ENCODE measurements at places on chromosomes 1 and 21.

DNA sequence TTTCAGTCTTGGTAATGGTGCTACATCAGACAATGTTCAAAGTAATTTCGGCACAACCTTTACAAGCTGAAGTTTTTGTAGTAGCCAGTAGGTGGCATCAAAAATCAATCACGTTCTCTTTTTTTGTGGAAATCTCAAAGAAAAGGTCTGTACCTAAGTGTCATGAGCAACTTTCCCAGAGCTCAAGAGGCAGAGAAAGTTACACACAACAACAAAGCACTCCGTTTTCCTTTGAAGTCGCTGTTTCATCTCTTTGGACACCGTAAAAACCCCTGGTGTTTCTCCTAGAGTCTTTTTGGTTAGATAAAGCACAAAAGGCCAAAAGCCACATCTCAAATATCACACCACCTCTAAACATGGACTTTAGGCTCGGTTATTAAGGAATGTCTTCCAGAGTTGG, 131.6 kb downstream of the LHX8 start:
- DNase-seq: peak; percentile 55

- DNase-seq: no peak
Observed at GRCh38 chr1:55217226-55217986, 2.2 kb upstream of the USP24 start.

- peak; percentile 28 for DNase-seq
Observed at GRCh38 chr1:59433440-59433813, 136.5 kb downstream of the FGGY start.

DNA sequence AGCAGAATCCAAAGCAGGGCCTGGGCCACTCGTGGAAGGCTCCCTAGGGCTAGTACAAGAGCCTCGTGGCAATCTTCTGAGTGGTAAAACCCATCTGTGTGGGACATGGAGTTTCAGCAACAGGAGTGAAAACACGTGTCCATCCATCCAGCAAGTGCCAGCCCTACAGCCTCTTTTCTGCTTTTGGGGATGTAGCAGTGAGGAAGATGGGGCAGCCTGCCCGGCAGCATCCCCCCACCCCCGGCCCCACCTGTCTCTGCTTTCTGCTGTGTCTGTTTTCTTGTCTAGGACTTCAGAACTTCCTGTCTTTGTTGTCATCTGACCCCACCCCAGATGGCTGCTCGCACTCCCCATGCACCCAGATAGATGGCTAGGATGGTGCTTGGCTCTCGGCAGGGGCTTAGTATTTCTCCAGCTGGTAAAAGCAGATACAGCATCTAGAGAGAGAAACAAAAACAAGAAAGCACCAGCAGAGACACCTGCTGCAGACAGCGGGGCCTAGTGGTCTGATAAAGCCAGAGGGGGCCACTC, 1.5 kb downstream of the CPTP start:
- no peak for DNase-seq

GRCh38 chr1:109959974-109960744, 24.4 kb upstream of the AHCYL1 start:
- DNase-seq: no peak

DNA sequence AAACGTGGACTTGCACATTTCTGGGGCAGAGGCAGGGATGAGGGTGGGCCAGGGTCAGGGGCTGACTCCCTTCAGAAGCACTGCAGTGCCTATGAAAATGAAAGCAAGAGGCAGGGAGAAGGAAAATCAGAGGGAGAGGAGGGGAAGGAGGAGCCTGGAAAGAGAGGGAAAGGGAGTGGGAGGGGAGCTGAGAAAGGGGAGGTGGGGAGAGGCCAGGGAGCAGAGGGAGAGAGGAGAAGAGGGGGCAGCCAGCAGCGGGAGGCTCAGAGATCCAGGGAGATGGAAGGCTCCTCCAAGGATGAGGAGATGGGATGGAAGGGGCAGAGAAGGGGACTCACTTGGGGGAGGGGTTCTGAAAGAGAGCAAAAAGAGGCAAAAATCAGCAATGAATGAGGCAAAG, 96.3 kb upstream of the KLHDC7A start:
- DNase-seq: no peak

GRCh38 chr1:33088119-33088906, 7.4 kb downstream of the AZIN2 start:
- DNase-seq: no peak

DNA sequence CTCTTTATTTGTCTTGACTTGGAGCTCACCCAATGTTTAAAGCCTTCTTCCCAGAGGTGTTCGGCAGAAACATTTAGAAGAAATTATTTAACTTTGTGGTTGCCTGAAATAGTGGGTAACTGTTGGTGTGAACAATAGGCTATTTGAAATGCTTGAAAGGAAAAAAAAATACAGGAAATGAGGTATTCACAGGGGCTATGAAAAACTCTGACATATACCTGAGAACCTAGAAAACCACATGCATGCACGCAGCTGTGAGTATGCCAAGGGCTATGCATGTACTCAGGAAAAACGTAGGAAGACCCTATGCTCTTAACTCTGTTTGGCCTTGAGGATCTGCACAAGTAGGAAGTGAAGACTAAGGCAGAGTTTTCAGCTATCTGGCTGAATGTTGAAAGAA, 16.4 kb upstream of the RNF186 start:
- DNase-seq: no peak

DNA sequence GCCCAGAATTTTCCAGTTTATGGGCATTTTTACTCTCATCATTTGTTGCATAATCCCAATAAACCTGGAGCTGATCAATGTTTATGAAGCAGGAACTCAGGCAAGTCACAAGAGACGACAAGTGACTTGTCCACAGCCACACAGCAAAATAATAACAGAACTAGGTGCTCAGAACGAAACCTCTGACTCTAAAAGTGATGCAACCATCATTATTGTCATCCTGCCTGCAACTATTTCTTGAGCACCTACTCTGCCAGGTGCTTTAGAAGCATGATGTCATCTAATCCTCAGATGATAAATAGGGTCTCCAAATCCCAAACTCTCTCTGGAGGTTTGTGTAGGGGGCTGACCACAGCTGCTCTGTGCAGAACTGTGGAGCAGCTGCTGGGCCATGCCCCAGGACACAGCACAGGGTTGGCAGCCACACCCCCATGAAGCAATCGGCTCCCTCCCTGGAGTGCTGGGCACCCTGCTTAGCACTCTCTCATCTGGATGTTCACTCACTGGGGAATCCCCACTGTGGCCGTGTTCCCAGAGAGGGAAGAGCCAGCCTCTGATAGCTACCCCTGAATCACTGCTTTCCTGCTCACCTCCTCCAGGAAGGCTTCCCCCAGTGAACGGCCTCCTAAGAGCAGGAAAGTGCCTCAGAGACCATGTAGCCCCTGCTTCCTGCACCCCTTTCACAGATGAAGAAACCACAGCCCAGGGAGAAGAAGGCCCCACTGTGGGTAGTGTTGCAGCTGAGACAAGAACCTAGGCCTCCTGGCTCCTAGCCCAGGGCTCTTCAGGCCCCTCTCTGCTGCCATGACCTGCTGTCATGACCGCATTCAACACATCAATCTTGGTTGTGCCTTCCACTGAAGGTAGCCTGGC, 2.1 kb downstream of the TTC22 start:
- no peak for DNase-seq

- DNase-seq: no peak
Observed at GRCh38 chr1:117007719-117008013, 6.1 kb downstream of the CD101 start.

DNA sequence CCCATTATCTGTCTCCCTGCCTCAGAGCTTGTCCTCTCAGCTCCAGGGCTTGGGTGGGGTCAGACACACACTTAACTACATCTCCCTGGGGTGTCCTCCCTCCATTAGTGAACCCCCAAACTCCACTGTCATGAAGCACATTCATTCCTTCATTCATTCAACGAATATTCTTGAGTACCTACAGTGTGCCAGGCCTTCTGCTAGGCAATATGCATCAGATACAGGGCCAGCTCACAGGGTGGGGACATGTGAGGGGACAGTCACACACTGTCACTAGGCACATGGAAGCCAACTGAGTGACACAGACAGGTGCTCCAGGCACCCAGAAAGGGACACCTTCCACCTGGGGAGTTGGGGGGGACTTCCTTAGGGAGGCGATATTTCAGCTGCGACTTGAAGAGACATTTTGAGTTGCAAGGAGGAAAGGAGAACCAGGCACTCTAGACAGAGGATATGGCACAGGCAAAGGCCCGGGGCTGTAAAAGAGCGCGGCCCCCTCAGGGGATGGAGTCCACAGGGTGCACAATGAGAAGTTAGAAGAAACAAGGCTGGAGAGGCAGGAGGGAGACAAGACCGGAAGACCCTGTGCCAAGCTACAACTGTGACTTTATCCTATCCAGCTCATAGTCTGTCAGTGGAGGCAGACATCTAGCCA, 8.7 kb upstream of the S100A8 start:
- DNase-seq: no peak

DNA sequence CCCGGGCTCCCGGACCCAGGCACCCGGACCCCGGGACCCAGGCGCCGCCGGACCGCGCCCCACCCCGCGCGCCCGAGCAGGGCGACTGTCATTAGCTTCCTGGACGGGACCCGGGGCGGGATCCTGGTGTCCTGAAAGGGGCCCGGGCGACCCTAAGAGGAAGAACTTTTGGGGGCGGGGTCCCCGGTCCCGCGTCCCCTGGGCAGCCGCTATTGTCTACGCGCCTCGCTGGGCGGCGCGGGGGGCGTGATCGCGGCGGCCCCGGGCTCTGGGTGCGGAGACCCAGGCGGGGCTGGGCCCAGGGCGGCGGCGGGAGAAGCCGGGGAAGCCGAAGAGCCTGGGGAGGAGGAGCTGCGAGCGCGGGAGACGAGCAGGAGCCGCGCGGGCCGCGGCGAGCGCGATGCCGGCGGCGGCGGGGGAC, 465 bp downstream of the HUNK start:
- no peak for DNase-seq

DNA sequence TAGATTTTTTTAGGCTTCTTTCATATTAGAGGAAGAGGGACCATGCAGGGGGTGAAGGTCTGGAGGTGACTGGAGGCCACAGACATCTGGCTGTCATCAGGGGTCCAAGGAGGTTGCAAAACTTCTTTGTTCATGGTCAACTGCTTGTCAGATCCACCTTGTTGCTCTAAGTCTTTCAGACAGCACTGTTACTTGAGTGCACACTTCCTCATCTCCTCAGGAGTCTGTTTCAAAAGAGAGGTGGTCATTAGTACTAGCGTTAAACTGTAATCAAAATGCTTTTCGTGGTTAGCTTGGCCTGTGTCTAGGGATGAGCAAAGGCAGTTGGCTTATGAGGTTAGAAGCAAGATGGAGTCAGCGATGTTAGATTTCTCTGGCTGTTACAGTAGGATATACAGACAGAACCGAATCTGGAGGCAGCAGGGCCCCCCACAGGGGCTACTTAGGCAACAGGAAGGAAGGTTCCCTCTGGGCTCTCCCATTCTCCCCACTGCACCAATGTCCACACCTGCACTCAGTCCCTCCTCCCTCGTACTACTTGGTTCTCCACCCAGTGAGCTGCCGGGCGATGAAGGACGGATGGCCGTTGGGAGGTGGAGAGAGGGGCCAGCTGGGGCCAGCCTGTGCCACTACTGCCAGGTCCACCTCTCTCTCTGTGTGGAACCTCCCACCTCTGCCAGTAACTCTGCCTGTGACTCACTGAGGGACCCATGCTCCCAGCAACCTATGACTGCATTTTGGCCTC, 57.2 kb downstream of the TOR1AIP2 start:
- no peak for DNase-seq

DNA sequence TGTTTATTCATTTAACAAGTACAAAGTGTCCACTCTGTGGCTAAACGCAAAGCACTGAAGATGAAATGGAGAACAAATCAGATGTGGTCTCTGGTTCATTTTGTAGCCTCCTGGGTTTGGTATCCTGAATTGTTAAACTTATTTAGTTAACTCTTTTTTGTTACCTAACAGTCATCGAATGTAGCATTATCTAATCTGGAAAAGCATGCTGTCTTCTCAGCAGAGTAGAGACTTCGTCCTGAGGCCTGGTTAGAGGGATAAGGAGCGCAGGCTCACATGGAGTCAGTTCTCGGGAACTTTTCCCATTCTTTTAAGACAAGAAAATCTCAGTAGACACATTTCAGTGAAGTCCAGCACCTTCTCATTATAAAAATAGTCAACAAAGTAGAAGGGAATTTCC, 33.1 kb upstream of the SH3D21 start:
- DNase-seq: no peak

- no peak for DNase-seq
Observed at GRCh38 chr1:116991171-116991845, 10.3 kb upstream of the CD101 start.

DNA sequence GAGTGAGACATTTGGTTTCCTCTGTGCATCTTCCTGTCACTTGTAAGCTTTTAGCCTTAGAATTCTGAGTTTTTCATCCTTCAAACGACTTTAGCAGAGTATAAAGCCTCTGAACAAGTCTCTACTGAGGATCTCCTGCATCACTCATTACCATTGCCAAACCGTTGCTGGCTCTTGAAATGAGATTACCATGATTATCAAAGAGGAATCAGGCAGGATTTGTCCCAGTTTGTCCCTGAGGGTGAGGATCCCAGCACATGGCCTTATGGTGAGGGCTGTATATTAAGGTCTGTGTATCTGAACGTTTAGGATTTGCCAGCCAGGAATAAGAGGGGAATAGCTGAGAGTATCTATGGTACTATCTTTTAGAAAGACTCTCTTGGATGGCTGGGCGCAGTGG, 169.5 kb upstream of the L1TD1 start:
- no peak for DNase-seq

- no peak for DNase-seq
Observed at GRCh38 chr1:19035377-19036040, 79.0 kb upstream of the IFFO2 start.

DNA sequence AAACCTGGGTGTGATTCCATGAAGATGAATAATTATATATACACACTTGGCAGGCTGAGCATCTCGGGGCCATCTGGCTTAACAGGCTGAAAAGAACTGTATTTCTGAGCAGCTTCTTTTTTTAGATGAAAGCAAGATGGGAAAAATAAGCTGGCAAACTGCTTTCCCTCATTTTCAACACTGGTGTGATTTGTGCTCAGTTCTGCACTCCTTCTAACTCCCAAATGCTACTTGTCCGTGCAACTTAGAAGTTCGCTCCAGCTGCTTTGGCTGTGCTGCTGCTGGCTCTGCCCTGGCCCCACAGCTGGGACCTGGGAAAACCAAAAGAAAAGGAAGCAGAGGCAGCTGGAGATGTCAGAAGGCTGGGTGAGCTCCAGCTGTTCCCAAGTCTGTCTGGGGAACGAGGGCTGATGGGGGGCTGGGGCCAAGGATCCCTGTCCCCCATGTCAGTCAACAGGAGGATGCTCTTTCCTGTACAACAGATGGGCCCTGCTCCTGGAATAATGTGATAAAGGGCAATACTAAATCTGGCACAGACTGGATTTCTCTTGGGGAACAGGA, 44.9 kb downstream of the PAFAH2 start:
- peak; percentile 96 for DNase-seq

Measured in NCI-H1694 (cell line).